ENCODE measurements at places on chromosomes 7 and 10.

GRCh38 chr10:22780474-22780885 is 66.1 kb upstream of the PIP4K2A start:
- DNase-seq = no peak

DNA sequence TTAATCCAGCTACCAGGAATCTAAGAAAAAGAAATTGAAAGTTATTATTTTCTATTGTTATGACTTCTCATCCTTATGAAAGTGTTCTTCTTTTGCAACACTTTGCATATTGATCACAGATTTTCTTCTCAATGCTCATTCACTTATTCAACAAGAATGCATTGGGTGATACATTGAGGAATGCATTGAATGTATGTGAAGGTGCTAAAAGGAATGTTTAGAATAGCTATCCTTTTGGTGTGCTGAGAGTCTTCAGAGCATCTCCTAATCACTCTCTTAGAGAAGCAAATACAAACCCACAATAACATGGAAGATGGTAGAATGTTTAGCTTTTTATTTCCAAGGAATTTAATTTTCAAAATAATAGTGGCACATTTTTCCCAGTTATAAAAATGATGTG is 122.1 kb upstream of the KMT2E start:
- no peak for DNase-seq

- no peak for DNase-seq
Measured at GRCh38 chr10:42952349-42952748, 124.5 kb upstream of the RET start.

DNA sequence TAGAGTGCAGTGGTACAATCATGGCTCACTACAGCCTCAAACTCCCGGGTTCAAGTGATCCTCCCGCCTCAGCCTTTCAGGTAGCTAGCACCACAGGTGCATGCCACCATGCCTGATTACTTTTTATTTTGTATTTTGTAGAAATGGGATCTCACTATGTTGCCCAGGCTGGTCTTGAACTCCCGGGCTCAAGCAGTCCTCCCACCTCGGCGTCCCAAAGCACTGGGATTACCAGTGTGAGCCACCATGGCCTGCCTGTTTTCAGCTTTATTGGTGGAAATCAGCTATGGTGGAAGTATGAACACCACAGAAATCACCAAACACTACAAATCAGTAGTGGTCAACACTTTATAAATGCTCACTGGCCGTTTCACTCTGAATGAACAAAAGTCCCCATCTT is 299.9 kb upstream of the LYZL1 start:
- DNase-seq = no peak

DNA sequence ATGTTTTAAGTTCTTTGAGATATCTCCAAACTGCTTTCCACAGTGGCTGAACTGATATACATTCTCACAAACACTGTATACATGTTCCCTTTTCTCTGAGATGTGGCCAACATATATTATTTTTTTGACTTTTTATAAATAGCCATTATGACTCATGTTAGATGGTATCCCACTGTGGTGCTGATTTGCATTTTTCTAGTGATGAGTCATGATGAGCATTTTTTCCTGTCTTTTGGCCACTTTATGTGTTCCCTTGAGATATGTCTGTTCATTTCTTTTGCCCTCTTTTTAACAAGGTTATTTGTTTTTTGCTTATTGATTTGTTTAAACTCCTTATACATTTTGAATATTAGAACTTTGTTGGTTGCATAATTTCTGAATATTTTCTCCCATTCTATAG is 1055.1 kb downstream of the NXPH1 start:
- no peak for DNase-seq

- no peak for DNase-seq
Measured at GRCh38 chr10:59177836-59178235, 1.4 kb downstream of the PHYHIPL start.

GRCh38 chr7:25515633-25516275 is 287.5 kb upstream of the NPVF start:
- no peak for DNase-seq

- DNase-seq = no peak
Measured at GRCh38 chr10:51532044-51532443, 167.4 kb downstream of the CSTF2T start.

GRCh38 chr7:43872406-43873110 is 3.2 kb upstream of the MRPS24 start:
- DNase-seq = no peak

DNA sequence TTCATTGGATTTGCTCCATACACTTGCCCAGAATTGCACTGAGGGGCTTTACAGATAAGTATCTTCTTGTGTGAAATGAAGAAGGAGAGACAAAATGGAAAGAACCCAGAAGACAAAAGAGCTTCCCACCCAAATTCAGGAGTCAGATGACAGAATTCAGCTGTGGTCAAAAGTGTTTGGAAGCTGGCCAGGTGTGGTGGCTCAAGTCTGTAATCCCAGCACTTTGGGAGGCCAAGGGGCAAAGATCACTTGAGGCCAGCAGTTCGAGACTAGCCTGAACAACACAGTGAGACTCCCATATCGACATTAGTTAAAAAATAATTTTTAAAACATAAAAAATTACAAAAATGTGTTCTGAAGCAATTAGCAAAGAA is 27.1 kb downstream of the DUSP5 start:
- no peak for DNase-seq

DNA sequence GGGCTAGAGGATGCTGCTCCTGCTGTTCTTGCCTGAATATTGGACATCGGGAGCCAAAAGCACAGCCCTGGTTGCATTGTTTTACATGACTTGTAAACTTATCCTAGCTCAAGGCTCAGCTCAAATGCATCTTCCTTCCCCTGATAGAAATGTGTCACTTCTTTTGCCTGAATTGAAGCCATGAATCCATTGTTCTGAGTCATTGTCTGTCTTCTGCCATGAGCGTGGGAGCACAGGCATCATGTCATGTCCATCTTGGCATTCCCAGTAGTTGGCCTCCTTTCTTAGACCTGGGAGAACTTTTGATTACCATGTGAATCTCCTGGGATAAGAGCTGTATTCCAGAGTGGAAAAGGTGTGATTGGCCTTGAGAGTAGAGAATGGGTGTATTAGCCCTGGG is 54.1 kb upstream of the OPN4 start:
- no peak for DNase-seq

DNA sequence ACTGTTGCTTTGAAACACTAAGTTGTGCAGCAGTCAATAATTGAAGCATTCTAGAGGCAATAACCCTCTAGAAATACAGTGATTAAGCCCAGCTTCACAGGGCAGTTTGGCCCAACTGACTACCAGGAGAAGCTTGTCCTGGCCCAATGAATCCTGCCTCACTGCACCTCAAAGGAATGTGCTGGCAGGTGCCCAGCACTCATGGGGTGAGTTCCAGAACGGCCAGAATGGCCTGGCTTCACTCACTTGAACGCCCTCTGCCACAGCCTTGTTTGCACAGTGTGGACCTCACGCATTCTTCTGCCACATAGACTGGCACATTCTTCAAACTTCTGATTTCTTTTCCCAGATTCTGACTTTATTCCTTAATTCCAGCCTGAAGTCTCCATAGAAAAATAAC is 6.6 kb upstream of the ITIH2 start:
- no peak for DNase-seq

GRCh38 chr7:32583791-32584190 is 88.5 kb downstream of the AVL9 start:
- DNase-seq = no peak

DNA sequence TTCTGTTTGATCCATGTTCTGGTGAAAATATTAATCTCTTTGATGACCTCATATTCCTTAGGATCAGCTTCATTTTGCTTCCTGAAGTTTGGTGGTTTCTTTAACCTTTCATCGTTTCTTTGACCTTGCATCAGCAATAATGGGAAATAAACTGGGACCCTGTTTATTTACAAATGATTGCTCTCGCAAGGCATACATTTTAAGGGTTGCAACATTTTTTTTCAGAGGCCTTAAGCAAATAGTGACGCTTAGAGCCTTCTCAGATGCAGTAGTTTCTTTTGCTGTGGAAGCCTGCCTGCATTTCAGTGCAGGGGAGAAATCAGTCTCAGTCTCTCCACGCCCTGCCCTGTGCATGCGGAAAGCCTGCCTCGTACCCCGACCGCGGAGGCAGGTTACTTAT is 139.1 kb upstream of the NPS start:
- DNase-seq = no peak

DNA sequence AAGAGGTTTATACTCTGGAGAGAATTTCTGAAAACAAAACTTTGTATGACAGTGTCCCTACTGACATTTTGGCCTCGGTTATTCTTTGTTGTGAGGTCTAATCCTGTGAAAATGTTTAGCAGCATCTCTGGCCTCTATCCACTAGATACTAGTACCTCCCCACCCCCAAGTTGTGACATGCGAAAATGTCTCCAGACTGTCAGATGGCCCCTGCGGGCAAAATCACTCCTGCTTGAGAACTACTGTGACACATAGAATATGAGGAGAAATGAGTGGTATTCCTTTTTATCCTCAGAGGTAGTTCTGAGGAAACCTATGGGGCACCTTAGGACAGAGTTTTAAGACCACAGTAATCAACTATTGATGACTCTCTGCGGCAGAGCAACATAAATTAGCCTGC is 315.3 kb upstream of the HGF start:
- no peak for DNase-seq

DNA sequence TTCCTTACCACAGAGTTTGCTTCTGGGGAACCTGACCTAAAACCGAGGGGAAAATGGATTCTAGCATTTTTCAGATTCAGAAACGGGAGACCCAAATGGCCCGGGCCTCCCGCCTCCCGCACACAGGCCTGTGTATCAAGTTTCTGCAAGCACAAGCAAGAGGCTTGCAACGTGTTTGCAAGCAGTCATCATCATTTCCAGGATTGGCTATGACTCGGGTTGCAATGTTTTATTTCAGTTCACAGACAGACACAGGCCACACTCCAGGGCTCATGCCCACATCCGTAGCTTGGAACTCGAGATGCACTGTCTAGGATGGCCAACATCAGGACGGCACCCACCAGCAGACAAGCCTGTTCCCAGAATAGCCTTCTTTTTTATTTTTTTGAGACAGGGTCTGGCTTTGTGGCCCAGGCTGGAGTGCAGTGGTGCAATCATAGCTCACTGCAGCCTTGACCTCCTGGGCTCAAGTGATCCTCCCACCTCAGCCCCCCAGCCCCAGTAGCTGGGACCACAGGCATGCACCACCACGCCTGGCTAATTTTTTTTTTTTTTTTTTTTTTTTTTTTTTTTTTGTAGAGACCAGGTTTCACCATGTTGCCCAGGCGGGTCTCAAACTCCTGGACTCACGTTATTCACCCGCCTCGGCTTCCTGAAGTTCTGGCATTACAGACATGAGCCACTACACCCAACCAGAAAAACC is 68.1 kb upstream of the FOXK1 start:
- DNase-seq = no peak

GRCh38 chr7:41628901-41629300 is 74.0 kb downstream of the INHBA start:
- no peak for DNase-seq

DNA sequence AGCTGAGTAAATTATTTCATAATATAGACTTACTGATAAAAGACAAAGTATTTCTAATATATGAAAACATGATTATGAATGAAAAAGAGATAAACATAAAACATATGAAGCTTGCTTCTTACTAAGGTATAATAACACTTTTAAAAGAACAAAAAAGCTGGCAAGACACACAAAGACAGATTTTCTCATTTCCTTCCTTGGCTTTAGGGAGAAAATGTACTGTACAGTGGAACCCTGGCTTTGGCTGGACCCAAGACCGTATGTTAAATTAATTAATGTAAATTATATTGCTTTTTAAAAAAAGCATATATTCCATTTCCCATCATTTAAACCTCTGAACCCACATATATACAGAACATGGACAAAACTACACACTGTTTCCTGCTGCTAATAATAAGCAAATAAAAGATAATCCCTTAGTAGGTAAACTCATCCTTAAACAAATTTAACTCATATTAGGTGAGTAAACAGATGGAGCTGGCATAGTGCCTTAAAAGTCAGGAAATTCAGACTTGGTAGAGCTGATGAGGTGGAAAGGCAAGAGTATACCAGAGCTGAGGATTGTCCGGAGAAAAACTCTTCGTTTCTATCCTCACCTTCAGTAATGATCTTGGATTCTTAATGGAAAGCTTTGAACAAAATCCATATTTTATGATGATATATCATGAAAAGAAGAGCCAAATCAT is 1016.4 kb upstream of the KCND2 start:
- no peak for DNase-seq

GRCh38 chr7:46933596-46933995 is 648.3 kb downstream of the TNS3 start:
- DNase-seq = no peak

DNA sequence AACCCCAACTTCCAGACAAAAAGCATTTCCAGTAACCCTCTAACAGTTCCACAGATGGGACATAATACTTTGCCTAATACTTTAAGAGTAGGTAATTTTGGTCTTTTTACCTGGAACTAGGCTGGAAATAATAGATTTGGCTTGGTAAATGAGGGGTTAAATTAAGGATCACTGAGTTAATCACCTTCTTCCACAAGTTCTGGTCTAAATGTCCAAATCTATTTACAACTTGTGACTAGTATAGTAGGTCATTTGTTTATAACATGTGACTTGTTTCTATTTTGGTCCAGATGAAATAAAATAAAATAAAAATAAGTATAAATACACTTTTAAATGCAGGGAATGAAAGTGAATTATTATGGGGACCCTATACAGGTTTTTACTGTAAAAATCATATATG is 80.1 kb downstream of the PRKCQ start:
- DNase-seq = no peak

GRCh38 chr10:101111547-101111946 is 19.6 kb upstream of the TLX1 start:
- no peak for DNase-seq

DNA sequence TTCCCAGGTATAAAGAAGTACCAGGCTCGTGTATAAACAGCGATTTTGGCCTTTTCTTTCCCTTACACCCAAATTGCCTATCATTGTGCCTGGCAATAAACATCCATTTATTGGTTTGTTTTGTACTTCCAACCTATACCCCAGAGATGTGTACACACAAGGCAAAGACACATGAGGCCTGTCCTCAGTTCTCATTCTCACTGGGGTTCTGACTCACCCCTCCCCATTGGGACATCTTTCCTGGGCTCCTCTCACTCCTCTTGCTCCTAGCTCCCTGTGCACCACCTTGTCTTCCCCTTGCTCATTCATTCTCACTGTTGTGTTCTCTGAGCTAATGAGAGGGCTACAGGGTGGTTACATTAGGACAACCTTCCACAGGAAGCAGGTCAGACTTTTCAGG is 240.7 kb downstream of the ANK3 start:
- no peak for DNase-seq

GRCh38 chr10:86321568-86321967 is 45.0 kb downstream of the GRID1 start:
- no peak for DNase-seq

- DNase-seq = no peak
Measured at GRCh38 chr7:34840176-34840785, 182.3 kb downstream of the NPSR1 start.

DNA sequence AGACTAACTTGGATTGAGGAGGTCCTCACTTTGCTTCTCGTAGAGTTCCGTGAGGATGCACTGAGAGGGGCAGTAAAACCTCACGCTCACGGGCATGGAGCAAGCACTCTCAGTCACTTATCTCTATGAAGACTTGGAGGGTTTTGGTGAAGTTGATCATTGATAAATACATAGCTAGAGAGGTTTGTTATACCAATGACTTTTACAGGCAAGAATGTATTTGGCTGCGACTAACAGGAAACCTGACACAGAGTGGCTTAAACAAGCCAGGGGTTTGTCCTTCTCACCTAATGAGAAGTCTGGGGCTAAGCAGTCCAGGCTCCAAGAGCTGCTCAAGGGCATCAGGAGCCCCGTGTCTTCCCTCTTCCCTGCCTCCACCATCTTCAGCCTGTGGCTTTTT is 6.1 kb downstream of the BICC1 start:
- no peak for DNase-seq

GRCh38 chr7:155820246-155820645 is 8.0 kb upstream of the SHH start:
- no peak for DNase-seq

Measured in CD4-positive, alpha-beta T cell treated with Interleukin-10 for 1 hour (primary cell).